NCI-H1048 (cell line): ENCODE measurements at places on chromosomes 1 and 21.

- no peak for DNase-seq
These were observed 25.6 kb downstream of the RAB4A start for GRCh38 chr1:229296541-229296941.

- no peak for DNase-seq
These were observed 205.5 kb downstream of the GPATCH2 start for GRCh38 chr1:217425422-217425821.

- DNase-seq, result no peak
These were observed 14.5 kb upstream of the TNFRSF1B start for GRCh38 chr1:12152113-12152891.

DNA sequence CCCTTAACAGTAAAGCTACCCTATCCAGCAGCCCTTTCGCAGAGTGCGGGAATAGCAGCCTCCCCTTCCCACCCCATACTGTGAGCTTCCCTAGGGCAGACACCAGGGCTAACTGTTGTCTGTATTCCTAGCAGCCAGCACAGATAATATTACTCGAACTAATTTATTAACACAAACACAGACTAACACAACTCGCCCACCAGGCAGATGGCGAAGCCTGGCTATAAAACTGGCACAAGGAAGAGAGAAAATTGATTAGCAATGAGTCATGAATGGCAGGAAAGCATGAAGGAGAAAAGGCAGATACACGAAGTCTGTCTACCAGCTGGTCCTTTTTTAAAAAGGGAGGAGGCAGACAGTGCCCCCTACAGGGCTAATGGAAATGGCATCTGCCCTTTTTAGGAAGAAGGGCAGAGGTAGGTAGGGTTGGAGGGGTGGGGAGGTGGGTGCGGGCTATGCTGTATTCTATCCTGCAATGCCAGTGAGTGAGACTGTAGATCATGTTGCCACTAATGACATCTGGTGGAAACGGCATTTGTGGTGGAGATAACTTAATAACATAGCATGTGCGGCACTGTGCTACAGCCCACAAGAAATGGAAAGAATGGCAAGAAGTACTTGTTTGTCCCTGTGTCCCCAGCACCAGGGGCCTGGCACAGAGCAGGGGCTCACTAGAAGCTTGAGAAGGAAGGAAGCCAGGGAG lies 30.6 kb upstream of the CTPS1 start:
- no peak for DNase-seq

DNA sequence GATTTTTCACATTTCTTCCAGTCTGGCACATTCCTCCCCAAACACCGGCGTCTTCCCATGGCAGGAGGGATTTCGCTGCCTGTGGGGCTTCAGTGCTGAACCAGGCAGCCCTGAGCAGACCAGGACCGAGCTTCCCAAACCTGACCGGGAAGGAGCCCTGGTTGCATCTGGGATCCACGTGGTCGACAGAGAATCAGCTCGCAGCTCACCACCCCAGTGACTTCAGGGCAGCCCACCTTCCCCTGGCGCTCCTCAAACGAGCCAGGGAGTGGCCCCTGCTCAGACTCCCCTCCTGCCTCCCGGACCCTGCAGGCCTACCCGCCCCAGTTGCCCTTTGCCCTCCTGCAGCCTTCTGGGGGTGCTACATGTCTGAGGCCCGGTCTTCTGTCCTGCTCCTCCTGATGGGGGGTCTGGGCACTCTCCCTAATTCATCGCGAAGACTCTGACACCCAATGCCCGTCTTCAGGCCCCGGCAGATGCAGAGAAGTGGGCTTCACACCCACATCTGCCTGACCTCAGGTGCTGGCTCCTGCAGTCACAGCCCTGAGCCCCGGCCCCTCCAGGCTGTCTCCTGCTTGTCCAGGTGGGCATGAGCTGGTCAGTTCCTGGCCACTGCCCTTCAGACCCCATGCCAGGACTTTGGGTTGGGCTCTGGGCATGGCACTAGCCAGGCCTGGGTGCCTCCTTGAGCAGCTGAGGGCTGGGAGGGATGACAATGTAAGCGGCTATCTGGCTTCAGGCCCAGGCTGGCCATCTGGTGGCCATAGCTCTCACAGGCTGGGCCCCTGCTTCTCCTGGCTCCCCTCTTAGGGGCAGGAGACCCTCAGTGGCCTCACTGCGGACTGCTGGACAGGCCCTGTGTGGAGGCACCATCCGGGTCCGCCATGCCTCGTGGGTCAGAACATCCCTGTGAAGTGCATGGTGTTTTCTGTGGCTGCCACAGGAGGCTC lies 26.1 kb upstream of the PRSS38 start:
- no peak for DNase-seq

GRCh38 chr1:102550729-102551384 lies 554.1 kb upstream of the OLFM3 start:
- no peak for DNase-seq
